ENCODE measurements at places on chromosomes 4 and X.
A peak's percentile ranks its signal among the peaks of the same experiment; 100 is the strongest.

DNA sequence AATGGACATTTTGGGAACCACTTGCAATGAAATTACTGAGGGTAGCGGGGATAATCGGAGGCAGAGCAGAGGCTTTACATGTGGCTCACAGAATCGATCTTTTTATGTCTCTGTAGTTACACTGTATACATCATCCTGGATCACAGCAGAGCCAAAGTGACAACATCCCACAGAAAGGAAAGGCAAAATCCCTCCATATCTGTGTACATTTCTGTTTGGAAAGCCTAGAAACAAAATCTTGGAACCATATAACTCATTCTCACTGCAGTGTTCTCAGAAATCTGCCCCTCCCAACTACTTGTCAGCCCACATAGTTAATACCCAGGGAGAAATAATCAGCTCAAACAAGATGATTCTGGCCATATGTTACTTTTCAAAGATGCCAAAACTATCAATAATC, 211.6 kb downstream of the DCLK2 start:
- no peak for DNase-seq
- H3K4me3 ChIP-seq: no peak overlapping the region
- H3K27ac ChIP-seq: no peak overlapping the region
- H3K4me1 ChIP-seq: peaks cover 9% of the 10 kb centered on the region

GRCh38 chr4:183986971-183987946, 82.2 kb downstream of the STOX2 start:
- H3K4me1 ChIP-seq: no peaks in the 10 kb centered on the region
- H3K27ac ChIP-seq: no peak overlapping the region
- H3K4me3 ChIP-seq: no peak overlapping the region

DNA sequence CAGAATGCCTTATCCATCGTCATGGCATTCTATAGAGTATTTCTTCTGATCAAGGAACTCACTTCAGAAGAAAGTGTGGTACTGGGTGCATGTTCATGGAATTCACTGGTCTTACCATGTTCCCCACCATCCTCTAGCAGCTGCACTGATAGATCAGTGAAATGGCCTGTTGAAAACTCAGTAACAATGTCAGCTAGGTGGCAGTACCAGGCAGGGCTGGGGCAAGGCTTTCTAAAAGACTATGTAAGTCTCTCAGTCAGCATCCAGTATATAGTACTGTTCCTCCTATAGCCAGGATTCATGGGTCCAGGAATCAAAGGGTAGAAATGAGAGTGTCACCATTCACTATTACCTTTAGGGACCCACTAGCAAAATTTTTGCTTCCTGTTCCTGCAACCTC, 15.8 kb upstream of the LDB2 start:
- no peak overlapping the region for H3K4me3 ChIP-seq
- no peak for DNase-seq
- no peaks in the 10 kb centered on the region for H3K36me3 ChIP-seq
- peaks cover 1% of the 10 kb centered on the region for H3K27me3 ChIP-seq
- H3K4me1 ChIP-seq: no peaks in the 10 kb centered on the region

DNA sequence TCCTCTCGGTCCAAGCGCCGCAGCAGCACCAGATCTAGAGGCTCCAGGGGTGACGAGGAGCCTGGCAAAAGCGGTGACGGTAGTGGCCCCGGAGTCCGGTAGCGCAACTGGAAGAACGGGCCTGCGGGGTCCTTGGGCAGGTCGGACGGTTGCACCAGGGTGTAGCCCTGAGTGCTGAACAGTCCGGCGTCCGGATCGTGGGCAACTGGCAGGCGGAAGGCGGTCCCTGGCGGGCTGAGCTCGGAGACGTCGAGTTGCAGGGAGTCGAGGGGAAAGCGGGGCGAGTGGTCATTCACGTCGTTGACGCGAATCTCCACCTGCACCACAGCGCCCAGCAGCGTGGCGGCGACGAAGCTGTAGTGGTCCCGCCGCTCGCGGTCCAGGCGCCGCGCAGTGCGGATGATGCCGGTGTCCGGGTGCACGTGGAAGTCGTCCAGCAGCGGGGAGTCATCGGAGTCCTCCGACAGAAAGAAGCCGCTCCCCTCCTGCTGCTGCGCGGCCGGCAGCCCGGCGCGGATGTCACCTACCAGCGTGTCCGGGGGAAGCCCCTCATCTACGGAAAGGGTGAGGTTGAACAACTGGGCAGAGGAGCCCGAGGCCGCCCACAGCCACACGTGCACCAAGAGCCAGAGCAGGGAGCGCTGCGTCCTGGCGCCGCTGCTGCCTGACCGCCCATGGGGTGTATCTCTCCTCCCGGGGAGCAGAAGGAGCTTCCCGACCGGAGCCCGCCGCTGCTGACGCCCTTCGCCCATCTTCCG, 837 bp downstream of the DCHS2 start:
- H3K27ac ChIP-seq: no peak overlapping the region
- H3K36me3 ChIP-seq: peaks cover 2% of the 10 kb centered on the region
- peaks cover 20% of the 10 kb centered on the region for H3K4me1 ChIP-seq
- DNase-seq: no peak

- DNase-seq: no peak
- peaks cover 4% of the 10 kb centered on the region for H3K36me3 ChIP-seq
- H3K4me1 ChIP-seq: peaks cover 7% of the 10 kb centered on the region
- no peaks in the 10 kb centered on the region for H3K27me3 ChIP-seq
- H3K4me3 ChIP-seq: no peak overlapping the region
These were observed 23.7 kb downstream of the ACSL1 start for GRCh38 chr4:184801781-184802696.

DNA sequence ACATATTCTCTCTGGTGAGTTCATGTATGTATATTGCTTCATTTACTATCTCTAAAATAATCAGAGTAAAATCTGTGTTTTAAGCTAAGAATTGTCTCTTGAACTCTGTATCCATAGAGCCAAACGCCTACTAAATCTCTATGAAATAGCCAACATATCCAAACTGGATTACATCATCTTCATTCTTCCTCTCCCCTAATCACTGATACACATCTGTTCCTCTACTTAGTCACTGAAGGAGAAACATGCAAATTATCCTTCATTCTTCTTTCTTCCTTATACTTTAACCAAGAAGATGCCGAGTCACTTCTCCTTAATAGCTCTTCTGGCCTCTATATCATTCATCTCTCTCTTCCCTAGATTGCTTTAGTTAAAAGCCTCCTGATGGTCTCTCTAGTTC, 630.4 kb upstream of the FTHL17 start:
- H3K27ac ChIP-seq: no peak overlapping the region
- H3K36me3 ChIP-seq: no peaks in the 10 kb centered on the region
- no peak overlapping the region for H3K4me3 ChIP-seq
- no peaks in the 10 kb centered on the region for H3K27me3 ChIP-seq
- H3K4me1 ChIP-seq: no peaks in the 10 kb centered on the region

DNA sequence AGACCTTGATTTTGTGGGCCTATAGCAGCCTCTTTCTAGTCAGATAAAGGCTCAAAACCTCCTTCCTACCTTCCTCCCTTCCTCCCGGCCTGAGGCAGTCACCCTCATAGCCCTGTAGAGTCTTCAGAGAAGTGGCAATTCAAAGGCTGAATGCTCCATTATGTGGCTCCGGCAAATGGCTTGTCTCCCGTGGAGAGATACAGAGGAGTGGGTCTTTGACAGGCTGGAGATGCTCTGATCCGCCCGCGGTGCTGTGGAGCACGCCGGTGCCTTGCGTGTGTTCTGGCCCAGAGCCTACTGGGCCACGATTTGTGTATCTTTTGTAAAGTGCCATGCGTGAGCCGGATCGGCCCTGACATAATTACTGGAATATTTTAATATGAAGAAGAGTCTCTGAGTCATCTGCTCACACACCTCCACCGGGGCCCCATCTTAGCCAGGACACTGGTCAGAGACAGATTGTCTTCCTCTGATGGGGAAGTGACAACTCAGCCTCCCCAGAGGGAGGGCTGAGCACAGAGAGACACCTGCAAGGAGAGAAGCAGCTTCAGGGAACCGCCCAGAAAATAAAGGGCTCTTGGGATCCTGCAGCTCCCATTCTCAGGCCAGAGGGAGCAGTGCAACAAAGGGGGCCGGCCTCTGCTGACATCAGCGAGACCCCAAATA, 88.7 kb downstream of the DCTD start:
- peaks cover 24% of the 10 kb centered on the region for H3K27me3 ChIP-seq
- no peak overlapping the region for H3K27ac ChIP-seq
- no peaks in the 10 kb centered on the region for H3K36me3 ChIP-seq
- peaks cover 9% of the 10 kb centered on the region for H3K4me1 ChIP-seq
- DNase-seq: no peak
- H3K4me3 ChIP-seq: no peak overlapping the region

- peaks cover 24% of the 10 kb centered on the region for H3K36me3 ChIP-seq
- H3K27ac ChIP-seq: no peak overlapping the region
- H3K4me3 ChIP-seq: no peak overlapping the region
- no peaks in the 10 kb centered on the region for H3K4me1 ChIP-seq
- H3K27me3 ChIP-seq: peaks cover 2% of the 10 kb centered on the region
These were observed 218.0 kb downstream of the PRDM5 start for GRCh38 chr4:120704538-120704937.

DNA sequence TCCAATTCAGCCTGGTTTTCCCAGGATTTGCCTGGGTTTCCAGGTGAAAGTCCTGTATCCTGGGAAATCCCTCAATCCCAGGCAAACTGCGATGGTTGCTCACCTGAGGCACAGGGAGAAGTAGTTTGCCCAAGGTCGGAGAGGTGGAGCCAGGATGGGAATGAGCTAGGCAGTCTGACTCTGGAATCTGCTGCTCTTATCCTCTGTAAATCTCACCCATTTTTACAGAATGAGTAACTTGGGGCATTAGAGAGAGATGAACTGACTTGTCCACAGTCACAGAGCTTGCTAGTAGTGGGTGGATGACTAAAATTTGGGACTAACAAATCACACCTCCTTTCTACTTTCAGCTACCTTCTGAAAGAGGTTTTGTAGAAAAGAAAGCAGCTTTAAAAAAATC, 9.8 kb upstream of the ARX start:
- H3K4me3 ChIP-seq: no peak overlapping the region
- H3K27me3 ChIP-seq: peaks cover 52% of the 10 kb centered on the region
- H3K27ac ChIP-seq: no peak overlapping the region

- peaks cover 28% of the 10 kb centered on the region for H3K4me1 ChIP-seq
- H3K36me3 ChIP-seq: peaks cover 5% of the 10 kb centered on the region
- H3K4me3 ChIP-seq: no peak overlapping the region
- H3K27me3 ChIP-seq: no peaks in the 10 kb centered on the region
These were observed 31.2 kb downstream of the CCNI start for GRCh38 chr4:77044461-77045150.

GRCh38 chrX:120790118-120790517, 85.5 kb downstream of the CT47B1 start:
- H3K4me1 ChIP-seq: peaks cover 10% of the 10 kb centered on the region
- no peaks in the 10 kb centered on the region for H3K36me3 ChIP-seq
- DNase-seq: peak; percentile 16
- H3K4me3 ChIP-seq: no peak overlapping the region
- no peaks in the 10 kb centered on the region for H3K27me3 ChIP-seq

GRCh38 chr4:56976283-56976836, 1.0 kb downstream of the NOA1 start:
- H3K4me3 ChIP-seq: peak overlapping the region; percentile 98
- H3K27me3 ChIP-seq: no peaks in the 10 kb centered on the region
- peaks cover 61% of the 10 kb centered on the region for H3K4me1 ChIP-seq
- no peak for DNase-seq

DNA sequence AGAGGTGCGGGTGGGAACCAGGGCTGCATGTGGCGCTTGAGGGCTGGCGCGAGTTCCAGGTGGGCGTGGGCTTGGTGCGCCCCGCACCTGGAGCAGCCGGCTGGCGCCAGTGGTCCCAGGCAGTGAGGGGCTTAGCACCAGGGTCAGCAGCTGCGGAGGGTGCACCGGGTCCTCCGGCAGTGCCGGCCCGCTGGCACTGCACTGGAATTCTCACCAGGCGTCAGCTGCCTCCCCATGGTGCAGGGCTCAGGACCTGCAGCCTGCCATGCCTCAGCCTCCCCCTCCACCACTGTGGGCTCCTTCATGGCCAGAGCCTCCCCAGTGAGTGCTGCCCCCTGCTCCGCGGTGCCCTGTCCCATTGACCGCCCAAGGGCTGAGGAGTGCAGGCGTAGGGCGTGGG, 174.0 kb downstream of the ADAM29 start:
- no peak for DNase-seq
- no peak overlapping the region for H3K27ac ChIP-seq
- no peaks in the 10 kb centered on the region for H3K4me1 ChIP-seq
- H3K4me3 ChIP-seq: no peak overlapping the region
- H3K27me3 ChIP-seq: no peaks in the 10 kb centered on the region

- no peak overlapping the region for H3K27ac ChIP-seq
- no peaks in the 10 kb centered on the region for H3K36me3 ChIP-seq
- no peaks in the 10 kb centered on the region for H3K4me1 ChIP-seq
- H3K4me3 ChIP-seq: no peak overlapping the region
- H3K27me3 ChIP-seq: no peaks in the 10 kb centered on the region
- no peak for DNase-seq
These were observed 127.4 kb downstream of the GRIA3 start for GRCh38 chrX:123311486-123311885.

DNA sequence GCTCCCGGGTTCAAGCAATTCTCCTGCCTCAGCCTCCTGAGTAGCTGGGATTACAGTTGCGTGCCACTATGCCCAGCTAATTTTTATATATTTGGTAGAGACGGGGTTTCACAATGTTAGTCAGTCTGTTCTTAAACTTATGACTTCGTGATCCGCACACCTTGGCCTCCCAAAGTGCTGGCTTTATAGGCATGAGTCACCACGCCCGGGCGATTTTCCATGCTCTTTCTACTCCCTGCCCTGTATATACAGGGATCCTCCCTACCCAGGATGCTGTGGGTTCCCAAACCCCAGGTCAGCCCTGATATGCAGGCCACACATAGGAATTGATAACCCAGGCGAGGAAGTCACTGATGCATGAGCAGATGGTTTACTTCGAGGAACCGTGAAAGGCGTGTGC, 31.4 kb downstream of the SSX5 start:
- H3K27ac ChIP-seq: no peak overlapping the region
- DNase-seq: no peak
- H3K4me3 ChIP-seq: no peak overlapping the region
- H3K4me1 ChIP-seq: no peaks in the 10 kb centered on the region

DNA sequence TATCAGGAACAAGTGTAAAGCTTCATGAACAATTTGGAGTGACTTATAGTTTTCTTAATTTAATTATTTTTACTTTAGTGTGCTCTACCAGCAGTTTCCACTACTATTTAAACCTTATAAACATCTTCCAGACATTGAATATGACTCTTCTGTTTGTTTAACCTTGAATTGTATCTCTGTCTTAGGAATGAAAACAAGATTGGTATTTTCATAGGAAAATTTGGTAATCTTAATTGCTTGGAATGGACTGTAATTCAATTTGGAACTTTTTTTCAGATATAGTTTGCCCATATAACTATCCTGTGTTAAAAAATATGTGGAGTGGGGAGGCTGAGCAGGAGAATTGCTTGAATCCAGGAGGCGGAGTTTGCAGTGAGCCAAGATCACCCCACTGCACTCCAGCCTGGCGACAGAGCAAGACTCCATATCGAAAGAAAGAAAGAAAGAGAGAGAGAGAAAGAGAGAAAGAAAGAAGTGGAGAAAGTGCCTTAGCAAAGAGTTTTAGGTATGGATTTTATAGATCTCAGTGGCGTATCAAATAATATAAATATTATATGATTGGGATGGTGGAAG, 242.4 kb downstream of the BMPR1B start:
- H3K36me3 ChIP-seq: no peaks in the 10 kb centered on the region
- peaks cover 14% of the 10 kb centered on the region for H3K4me1 ChIP-seq
- H3K4me3 ChIP-seq: no peak overlapping the region
- no peak overlapping the region for H3K27ac ChIP-seq

Data from naive thymus-derived CD8-positive, alpha-beta T cell (primary cell).